ENCODE measurements at places on chromosomes 13 and 19.

DNA sequence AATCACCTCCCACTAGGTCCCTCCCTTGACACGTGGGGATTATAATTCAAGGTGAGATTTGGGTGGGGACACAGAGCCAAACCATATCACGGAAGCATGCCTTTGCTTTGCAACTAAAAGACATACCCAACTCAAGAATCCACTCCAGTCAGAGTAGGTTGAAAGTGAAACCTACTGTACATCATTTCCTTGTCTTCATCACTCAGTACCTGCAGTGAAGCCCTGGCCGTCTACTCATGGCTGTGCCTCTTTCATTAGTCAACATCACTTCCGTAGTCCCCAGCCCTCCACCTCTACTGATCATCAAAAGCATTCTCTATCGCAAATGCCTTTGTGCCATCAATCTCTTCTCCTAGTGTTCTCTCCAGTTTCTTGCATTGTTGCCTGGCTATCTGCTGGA, 343.1 kb upstream of the ARGLU1 start:
- no peak for DNase-seq

DNA sequence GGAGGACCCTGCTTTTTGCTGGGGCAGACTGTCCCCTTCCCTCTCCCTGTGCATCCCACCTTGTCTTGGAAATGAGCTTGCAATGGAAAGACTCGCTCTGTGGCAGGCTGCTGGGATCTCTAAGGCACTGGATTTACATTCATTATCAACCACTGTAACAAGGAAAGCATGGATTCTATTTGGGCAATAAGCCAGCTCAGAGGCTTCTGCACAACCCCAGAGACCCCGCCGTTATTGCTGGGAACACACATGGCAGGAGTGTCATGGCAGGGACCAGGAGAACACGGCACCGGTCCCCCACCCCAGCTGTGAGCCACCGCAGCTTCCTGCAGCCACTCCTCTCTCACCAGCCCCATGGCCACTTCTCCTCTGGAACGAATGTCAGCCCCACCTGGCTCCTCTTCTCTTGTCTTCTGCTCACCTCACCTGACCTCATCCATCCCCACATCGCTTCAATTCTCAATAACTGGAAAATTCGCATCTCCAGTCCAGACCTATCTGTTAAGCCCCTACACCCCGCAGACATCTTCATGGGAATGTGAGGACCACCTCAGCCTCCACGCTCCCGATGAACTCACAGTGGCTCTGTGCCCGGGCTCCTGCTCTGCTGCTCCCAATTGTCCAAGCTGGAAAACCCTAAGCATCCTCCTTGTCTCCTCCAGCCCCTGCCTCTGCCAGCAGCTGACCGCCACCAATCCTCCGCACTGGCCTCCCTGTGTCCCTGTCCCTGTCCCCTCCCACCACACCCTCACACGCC, 181.5 kb downstream of the USP12 start:
- DNase-seq = no peak

- peak; percentile 65 for DNase-seq
These were observed 949 bp downstream of the RAB3A start for GRCh38 chr19:18202778-18203407.

GRCh38 chr19:28039677-28040381, 1173.1 kb downstream of the UQCRFS1 start:
- DNase-seq = no peak

DNA sequence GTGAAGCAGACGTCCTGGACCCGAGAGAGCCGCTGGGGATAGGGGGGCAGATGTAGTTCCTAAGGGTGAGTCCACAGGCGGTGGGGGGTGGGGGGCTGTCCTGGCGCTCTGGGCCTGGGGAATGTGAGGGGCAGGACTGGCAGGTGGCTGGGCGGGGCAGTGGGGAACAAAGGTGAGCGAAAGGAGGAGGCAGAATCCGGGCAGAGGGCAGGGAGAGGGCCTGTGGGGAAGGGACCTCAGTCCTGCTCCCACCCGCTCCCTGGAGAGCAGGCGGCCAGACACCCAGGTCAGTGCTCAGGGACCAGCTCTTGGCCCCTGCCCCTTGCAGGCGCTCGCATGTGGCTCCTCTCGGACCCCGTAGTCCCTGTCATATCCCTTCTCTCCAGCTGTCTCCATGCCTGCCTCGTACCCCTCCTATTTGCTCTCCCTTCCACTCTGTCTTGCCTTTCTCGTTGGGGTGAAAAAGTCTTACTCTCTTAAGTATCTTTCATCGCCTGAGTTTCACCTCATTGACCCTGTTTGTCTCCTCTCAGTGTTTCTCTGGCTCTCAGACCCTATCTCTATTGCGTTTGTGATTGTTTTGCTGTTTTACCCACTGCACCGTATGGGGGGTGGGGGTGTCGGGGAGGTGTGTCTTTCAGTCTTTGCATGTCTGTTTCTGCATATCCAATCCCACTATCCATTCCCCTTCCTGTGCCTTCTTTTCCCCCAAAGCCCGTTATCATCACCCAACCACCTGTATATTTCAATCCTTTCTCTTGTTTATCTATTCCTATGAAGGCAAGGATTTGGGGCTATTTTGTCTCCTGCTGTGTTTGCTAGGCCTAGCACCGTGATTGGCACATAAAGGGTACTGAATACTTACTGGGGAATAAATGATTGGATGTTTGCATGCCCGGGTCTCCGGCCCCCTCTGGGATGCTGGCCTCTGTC, 5.8 kb downstream of the SPHK2 start:
- peak; percentile 32 for DNase-seq

DNA sequence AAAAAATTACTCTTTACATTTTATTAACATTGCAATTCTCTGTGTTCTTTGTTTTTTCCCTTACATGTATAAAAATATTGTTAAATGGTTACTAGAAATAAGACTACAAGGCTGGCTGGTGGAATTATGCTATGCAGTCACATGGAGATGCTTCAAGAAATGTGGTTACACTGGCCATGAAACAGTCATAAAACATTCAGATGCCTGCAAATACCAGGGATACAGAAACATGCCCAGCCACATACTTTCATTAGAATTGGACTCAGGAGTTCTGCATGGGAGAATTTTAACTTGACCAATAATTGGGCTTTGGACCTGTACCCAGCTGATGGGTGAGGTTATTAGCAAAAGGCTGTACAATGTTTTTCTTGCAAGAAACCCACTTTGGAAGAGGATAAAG, 1407.7 kb upstream of the SLC10A2 start:
- DNase-seq = no peak

Measured in NCI-H69 (cell line).